ENCODE measurements at places on chromosomes 2 and 18.

- no peak for DNase-seq
These were observed 194.0 kb downstream of the ZNF407 start for GRCh38 chr18:74791501-74792194.

- no peak for DNase-seq
These were observed 20.7 kb downstream of the B3GNT2 start for GRCh38 chr2:62216616-62217015.

DNA sequence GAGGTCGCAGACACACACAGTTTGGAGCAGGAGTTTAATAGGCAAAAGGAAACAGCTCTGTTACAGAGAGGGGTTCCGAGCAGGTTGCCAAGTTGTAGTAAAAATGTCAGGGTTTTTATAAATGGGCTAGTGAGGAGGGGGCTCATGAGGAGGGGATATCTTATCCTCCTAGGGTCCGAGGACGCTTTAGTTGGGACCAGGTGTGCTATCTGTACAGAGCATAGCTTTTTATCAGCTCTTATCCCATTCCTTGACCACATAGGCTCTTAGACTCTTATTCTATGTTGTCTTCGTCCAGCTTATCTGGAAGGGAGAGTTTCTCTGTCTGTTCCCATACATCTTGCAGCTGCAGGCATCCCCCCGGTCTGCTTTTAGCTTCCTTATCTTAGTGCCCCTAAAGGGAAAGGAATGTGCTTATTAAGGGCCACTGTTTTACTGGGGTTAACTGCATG, 44.7 kb downstream of the PDK1 start:
- DNase-seq: no peak

DNA sequence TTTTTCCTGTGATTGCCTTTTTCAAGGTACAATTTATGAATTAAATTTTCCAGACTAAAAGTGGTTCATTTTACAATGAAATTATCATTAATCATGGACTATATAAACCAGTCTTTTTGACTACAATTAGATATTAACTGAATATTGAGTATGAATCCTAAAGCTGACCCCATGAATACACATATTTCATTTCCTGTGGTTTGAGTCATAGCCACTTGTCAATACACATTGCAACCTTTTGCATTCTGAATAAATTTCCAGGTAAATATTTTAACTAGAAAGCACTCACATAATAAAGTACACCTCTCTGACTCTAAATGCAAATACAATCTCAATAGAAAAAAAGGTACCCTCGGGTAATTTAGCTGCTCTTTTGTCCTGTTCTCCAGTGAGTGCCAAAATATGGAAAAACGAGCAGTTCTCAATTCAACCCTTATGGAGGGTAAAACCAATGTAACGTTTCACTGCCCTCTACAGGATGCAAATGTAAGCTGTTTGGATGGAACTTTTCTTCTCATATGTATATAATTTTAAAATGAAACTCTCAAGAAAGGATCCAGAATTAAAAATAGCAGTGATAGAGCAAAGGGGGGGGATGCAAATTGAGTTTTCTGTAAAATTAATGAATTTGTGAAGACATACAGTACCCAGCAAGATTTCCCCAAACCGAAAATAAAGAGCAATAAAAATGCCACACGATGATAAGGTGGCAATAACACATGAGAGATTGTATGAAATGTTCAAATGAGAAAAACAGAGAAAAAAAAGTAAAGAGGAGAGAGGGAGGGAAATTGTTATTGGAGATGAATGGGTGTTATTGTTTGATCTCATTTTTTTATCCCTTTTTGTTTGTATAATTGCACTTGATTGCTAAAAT, 1795.7 kb upstream of the PIK3C3 start:
- peak; percentile 2 for DNase-seq

DNA sequence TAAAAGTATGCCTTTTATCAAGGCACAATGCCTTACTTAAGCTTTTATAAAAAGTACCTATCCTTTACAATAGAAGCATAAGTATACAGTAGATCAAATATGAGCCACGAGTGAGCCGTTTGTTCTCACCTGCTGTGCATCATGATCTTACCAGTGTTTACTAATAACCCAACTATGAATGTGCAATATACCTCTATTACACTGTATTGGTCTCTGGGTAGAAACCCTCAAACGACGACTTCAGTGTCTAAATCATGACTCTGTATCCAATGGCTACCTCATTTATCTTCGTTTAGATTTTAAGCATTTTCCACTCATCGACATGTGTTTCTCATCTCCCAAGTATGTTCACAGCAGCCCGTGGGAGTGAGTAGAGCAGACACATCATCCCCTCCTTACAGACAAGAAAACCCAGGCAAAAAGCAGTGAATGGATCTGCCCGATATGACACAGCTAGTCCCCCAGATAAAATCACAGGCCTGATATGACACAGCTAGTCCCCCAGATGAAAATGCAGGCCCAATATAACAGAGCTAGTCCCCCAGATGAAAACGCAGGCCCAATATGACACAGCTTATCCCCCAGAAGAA, 279.8 kb downstream of the TNS1 start:
- DNase-seq: no peak

DNA sequence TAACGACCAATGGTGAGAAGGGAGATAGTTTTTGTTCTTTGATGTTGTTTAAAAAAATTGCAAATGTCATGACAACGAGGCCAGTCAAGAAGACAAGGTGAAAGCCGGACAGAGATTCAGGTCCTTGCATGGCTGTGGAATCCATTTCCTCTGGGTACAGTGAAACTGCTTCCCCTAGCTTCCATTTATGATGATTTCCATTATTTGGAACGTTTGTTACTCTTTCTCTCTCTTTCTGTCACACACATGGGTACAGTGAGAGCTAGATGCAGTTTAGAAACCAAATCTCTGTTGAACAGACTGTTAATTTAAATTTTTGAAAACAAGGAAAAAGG, 57.4 kb upstream of the MSH2 start:
- DNase-seq: no peak

DNA sequence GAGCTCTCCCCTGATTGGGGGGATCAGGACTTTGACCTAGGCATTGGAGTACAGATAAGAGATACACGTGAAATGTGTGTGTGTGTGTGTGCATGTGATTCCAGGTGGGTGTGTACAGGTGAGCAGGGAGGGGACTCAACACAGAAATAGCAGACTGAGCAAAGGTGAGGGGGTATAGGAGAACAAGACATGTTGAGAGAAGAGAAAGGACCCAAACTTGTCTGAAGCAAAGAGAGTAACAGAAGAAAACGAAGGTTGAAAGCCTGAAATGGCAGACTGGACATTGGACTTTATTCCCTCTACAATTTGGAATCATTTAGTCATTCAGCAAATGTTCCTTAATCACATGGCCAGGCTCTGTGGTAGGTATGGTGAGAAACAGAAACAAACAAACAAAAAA, 23.3 kb downstream of the MRO start:
- DNase-seq: no peak

GRCh38 chr2:43360137-43360536, 133.7 kb upstream of the ZFP36L2 start:
- DNase-seq: no peak

- no peak for DNase-seq
These were observed 303.1 kb downstream of the TGIF1 start for GRCh38 chr18:3753106-3753505.

DNA sequence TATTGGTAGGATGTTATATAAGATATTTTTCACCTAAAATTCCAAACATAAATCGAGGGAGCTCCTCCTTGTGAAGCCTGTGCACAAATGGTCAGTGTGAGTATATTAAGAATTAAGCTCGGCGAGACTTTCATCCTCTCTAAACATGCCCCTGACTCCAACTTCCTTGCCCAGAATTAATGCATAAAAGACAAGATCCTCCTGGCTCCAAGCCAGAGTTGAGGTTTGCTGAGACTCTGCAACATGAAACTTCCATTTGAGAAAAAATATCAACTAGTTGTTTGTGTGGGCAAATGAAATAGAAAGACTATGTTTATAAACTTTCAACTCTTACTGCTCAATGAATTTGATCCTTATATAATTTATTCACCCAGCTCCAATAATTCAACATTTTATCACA, 68.1 kb downstream of the CCDC178 start:
- no peak for DNase-seq

GRCh38 chr18:76274468-76275289, 220.4 kb downstream of the ZNF516 start:
- DNase-seq: no peak

GRCh38 chr18:46609048-46609447, 48.0 kb downstream of the LOXHD1 start:
- no peak for DNase-seq

GRCh38 chr18:7221424-7222155, 9.3 kb upstream of the LRRC30 start:
- DNase-seq: peak; percentile 47

DNA sequence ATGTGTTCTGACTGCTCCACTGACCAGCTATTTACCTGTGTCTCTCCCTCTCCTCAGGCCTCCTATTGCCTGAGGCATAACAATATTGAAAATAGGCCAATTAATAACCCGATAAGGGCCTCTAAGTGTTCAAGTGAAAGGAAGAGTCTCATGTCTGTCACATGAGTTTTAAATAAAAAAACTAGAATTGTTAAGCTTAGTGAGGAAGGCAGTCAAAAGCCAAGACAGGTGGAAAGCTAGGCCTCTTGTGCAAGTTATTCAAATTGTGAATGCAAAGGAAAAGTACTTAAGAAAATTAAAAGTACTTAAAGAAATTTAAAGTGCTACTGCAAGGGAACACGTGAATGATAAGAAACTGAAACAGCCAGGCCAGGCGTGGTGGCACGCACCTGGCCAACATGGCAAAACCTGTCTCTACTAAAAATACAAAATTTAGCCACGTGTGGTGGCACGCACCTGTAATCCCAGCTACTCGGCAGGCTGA, 44.9 kb upstream of the TAF4B start:
- DNase-seq: no peak

DNA sequence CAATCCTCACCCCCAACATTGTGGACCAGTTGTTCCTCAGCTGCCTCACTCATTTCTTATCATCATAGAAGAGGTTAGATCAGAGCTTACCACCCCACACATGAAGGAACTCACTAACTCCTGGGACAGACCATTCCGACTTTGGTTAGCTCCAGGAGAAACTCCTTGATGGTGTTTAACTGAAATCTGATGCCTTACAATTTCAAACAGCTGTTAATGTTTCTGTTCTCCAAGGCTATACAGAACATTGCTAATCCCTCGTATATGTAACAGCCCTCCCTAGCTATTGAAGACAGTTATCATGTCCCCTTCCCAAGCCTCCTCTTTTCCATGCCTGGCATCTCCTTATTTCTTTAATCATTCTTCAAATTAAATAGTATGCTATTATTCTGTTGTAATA, 14.8 kb downstream of the ERBB4 start:
- DNase-seq: no peak

DNA sequence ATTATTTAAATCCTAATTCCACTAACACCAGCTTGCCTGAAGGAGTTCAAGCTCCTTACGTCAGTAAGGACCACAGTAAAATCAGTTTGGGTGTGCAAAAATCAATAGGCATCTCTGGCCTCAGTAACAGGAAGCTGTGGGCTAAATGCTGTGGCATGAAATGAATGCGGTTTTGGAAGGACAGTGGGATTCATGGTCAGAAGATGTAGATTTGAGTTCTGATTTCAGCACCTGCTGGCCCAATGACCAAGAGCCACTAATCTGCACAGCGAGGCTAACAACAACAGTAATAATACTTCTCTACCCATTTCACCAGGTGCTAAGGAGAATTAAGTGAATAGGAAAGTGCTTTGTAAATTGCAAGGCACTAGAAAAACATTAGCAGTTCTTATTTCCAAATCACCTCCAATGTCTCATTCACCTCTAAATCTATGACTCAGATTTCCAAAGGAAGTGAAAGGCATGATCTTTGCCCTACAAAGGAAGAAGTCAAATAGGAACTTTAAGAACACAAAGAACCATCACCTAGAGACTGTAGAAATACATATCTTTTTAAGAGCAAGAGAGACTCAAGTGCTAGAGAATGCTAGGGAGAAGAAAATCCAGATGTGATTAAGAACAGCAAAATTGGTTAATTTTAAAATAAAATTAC, 172.6 kb downstream of the ANKRD44 start:
- DNase-seq: peak; percentile 23

- peak; percentile 76 for DNase-seq
These were observed 1.8 kb downstream of the ATP9B start for GRCh38 chr18:79071037-79071436.

DNA sequence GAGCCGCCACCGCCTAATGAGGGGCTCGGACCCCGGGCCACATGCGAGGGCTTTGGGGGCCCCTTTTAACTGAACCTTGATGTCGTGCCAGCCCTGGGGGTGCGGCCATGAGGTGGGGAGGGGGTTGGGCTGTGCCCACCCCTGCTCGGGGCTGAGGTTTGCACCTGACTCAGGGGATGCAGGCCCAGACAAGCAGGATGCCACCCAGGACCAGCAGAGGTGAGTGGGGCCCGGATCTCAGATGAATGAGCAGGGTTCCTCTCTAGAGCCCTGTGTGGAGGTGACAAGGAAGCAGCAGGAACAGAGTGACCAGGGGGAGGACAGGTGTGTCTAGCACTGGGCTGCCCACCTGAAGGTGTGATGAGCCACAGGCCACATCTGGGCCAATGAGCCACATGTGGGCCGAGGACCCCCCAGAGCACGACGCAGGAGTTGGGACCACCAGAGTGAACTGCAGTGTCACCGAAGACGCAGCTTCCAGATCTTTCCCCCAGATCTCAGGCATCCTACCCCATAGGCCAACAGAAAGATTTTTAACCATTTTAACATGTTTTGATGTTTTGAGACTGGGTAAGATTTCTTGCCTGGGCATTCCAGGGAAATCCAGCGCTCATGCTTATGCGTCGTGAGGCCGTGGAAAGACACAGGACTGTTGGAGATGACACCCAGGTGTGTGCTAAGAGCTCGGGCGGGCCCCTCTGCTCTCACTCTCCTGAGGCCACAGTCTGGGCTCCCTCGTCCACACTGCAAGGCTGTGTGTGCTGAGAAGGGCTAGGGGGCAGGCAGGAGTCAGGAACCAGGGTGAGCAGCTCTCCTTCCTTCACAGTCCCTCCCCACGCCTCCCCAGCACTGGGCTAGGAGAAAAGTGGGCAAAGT, 73.6 kb downstream of the DDX1 start:
- DNase-seq: no peak

DNA sequence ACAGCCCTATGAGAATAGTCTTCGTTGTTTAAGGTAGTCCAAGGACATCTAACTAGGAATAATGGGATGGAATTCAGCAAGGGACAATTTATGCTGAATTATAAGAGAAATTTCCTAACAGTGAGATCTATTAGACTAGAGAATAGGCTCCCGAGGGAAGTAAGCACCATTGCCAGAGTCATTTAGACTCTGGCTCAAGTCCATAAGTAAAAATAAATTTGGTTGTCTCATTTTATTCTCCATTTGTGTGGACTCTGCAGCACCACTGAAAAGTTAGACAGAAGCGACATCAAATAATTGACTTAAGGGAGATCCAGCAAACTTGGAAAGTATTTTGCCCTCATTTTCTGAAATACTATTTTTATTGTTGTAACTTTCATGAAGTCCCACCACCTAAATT, 129.3 kb upstream of the SMIM21 start:
- no peak for DNase-seq

- DNase-seq: no peak
These were observed 150.2 kb downstream of the NBAS start for GRCh38 chr2:15410884-15411283.

DNA sequence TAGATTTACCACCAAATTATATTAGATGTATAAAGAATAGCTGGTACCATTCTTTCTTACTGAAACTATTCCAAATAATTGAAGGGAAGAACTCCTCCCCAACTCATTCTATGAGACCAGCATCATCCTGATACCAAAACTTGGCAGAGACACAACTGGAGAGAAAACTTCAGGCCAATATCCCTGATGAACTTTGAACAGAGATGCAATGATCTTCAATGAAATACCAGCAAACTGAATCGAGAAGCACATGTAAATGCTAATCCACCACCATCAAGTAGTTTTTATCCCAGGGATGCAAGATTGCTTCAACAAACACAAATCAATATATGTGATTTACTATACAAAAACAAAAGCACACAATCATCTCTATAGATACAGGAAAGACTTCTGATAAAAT, 329.8 kb downstream of the RDH14 start:
- DNase-seq: no peak
